Transverse colon (tissue), 4 donors: ENCODE measurements at places on chromosomes 6 and 20. TPM values are rescaled to one million over a fixed set of nuclear protein-coding genes. Genes with fewer than 3 reads are reported as not detected.

NXT1 gene
- total RNA-seq = 17.9 TPM

GJA1 gene
- total RNA-seq = 11.6 TPM

AVP gene
- not detected for total RNA-seq

FAM229B gene
- 81.4 TPM for total RNA-seq

MYCT1 gene
- not detected for total RNA-seq

SIRPB1 gene
- total RNA-seq = 1.3 TPM

AGPAT1 gene
- 43.3 TPM for total RNA-seq

CLDN20 gene
- not detected for total RNA-seq

LHFPL5 gene
- not detected for total RNA-seq

SNAP91 gene
- 1.5 TPM for total RNA-seq

HCK gene
- total RNA-seq = 10.8 TPM

GABRR1 gene
- not detected for total RNA-seq

TCP11 gene
- not detected for total RNA-seq

ZSWIM3 gene
- total RNA-seq = 7.9 TPM

TAF4 gene
- total RNA-seq = 22.4 TPM

VGLL2 gene
- not detected for total RNA-seq

C6orf58 gene
- not detected for total RNA-seq

ZSCAN9 gene
- total RNA-seq = 26.1 TPM

MATN4 gene
- not detected for total RNA-seq

LINC00237 gene
- not detected for total RNA-seq

TMEM14C gene
- 98.0 TPM for total RNA-seq

NOTCH4 gene
- total RNA-seq = 2.6 TPM

FOXA2 gene
- 11.7 TPM for total RNA-seq

CPXM1 gene
- 0.95 TPM for total RNA-seq

CNKSR3 gene
- total RNA-seq = 27.3 TPM

SERPINB6 gene
- 134 TPM for total RNA-seq
